Naive thymus-derived CD8-positive, alpha-beta T cell (primary cell): ENCODE measurements at places on chromosomes 11 and 22. TPM values are rescaled to one million over a fixed set of nuclear protein-coding genes. Genes with fewer than 3 reads are reported as not detected.

RASSF10 gene
- not detected for polyA plus RNA-seq

ZNF214 gene
- polyA plus RNA-seq: not detected

SART1 gene
- 30.4 TPM for polyA plus RNA-seq

ST14 gene
- not detected for polyA plus RNA-seq

PATE4 gene
- not detected for polyA plus RNA-seq

UCP3 gene
- 0.76 TPM for polyA plus RNA-seq

BET1L gene
- polyA plus RNA-seq: 75.2 TPM
